ENCODE measurements at places on chromosomes 1 and 21.

DNA sequence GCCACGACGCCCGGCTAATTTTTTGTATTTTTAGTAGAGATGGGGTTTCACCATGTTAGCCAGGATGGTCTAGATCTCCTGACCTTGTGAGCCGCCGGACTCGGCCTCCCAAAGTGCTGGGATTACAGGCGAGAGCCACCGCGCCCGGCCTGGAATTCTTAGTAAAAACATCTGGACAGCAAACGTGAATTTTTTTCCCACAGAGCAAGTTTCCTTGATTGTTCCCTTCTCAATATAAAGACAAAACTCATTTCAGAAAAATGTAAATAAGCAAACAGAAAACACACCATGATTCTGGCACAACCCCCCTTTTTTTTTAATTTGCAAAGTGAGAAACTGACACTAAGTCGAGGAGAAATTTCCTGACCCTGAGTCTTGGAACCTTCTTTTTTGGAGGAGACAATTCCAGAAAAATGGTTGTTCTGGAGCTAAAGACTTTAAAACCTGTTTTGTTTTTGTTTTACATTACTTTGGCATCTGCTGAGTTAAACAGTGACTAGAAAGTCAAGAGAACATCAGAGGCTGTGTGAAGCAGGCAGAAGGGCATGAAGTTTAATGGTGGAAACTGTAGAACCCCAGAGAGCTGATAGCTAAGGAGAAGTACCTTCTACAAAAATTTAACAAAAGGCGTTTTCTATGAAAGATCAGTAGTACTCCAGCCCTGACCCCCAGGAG, 10.3 kb upstream of the HMGCS2 start:
- DNase-seq = no peak

GRCh38 chr1:189958756-189959155, 518.9 kb downstream of the BRINP3 start:
- no peak for DNase-seq

GRCh38 chr21:40049031-40049930, 182.0 kb downstream of the PCP4 start:
- DNase-seq = no peak

DNA sequence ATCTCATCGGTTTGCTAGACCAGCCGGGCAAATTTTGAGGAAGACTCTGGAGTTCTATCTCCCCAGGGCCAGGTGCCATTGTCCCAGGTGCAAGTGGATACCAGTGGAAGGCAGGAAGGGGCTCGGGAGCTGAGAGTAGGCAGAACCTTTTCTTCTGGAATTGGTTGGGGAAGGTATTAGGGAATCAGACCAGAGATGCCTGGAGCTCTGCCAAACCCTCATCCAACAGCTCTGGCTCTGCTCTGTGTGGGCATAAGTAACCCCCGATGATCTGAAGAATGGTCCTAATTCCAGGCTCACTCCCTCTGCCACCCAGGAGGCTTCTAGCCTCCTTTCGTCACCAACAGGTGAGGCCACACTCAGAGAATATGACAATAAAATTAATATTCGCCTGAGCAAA, 69.9 kb downstream of the PGBD5 start:
- no peak for DNase-seq

GRCh38 chr1:36585569-36586548, 103.1 kb upstream of the CSF3R start:
- no peak for DNase-seq

DNA sequence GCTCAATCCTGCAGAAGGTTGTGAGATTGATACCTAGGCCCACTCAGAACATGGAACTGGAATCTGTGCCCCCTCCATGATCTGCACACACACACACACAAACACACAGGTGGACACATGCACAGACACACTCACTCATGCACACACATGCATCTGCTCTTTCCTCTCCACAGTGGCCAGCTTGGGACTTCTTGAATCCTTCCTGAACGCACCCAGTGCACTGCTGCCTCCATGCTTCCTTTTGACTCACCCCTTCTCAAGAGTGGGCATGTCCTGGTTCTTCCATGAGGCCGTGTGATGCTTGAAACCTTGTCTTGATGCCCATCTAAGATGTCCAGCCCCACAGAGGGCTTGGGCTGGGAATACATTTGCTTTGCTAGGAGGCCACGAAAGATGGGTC, 25.4 kb upstream of the TENT5C start:
- no peak for DNase-seq

- no peak for DNase-seq
Observed at GRCh38 chr21:43644609-43645008, 14.7 kb downstream of the HSF2BP start.

DNA sequence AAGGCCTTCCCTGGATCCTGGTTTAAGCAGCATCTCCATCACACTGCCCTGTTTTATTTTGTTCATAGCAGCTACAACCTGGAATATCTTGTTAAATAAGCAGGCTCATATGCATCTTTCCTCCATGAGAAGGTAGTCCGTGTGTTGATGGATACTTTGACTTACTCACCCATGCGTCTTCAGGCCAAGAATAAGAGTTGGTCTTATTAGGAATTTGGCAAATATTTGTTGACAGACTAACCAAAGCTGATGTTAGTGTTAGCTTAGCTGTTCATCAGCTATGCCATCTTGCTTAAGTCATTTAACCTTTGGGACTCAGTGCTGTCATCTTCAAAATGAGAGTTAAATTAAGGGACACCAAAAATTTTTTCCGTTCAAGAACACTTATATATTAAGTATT, 59.2 kb downstream of the SASS6 start:
- DNase-seq = no peak

Data from GM20000 (cell line).